Right atrium auricular region (tissue), 2 donors: ENCODE measurements at places on chromosomes 1 and 21.

GRCh38 chr21:42169758-42170157 lies 49.2 kb upstream of the ABCG1 start:
- no peak for DNase-seq

GRCh38 chr1:116334868-116335635 lies 38.0 kb upstream of the ATP1A1 start:
- DNase-seq: no peak

GRCh38 chr1:75969550-75969949 lies 37.3 kb upstream of the ASB17 start:
- no peak for DNase-seq

DNA sequence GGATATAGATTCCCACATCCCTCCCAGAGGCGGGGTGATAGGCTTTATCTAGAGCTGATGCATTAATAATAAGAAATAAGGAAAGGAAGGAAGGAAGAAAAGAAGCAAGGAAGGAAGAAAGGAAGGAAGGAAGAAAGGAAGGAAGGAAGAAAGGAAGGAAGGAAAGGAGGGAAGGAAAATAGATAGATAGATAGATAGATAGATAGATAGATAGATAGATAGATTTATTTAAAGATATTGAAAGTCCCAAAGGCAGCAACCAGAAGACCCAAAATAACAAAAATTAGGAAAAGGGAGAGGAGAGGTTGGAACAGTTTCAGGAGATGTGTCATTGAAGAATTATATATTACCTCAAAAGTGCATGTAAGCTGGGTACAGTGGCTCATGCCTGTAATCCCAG lies 12.2 kb upstream of the SLC26A9 start:
- DNase-seq: no peak

DNA sequence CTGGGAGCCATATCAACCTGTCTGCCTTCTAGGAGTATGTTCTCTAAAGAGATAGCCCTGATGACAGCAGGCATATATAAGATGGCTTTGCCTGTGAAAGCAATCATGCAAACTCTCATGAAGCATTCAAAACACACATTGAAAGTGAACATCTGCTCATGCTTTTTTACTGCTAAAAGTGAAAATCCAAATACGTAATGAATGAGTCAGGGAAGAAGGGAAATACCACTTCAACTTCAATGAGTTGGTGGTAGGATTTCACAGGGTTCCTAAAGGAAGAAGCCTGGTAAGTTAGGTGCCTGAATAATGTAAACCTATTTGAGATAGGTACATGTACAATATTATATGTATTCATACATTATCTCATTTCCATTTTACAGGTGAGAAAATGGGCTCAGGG lies 50.5 kb upstream of the SLFNL1 start:
- DNase-seq: no peak

GRCh38 chr1:227234998-227235405 lies 83.3 kb downstream of the CDC42BPA start:
- no peak for DNase-seq

- no peak for DNase-seq
Measured at GRCh38 chr1:28508435-28508754, 2.6 kb downstream of the RCC1 start.
